ENCODE measurements at places on chromosomes 13 and 19. TPM values are rescaled to one million over a fixed set of nuclear protein-coding genes. Genes with fewer than 3 reads are reported as not detected.

Gene FLT1
- total RNA-seq: 74.6 TPM

Gene NOTCH3
- total RNA-seq: 0.34 TPM

Gene SYNE4
- not detected for total RNA-seq

Gene ADGRE1
- total RNA-seq: not detected

Gene CASP14
- not detected for total RNA-seq

Gene FCAR
- not detected for total RNA-seq

Gene CACNA1A
- 0.20 TPM for total RNA-seq

Gene ZNF582
- 1.3 TPM for total RNA-seq

Gene TSSK6
- total RNA-seq: 0.10 TPM

Gene DCT
- total RNA-seq: not detected

Gene OR4F17
- not detected for total RNA-seq

Gene CYP4F3
- not detected for total RNA-seq

Gene CFAP97D2
- total RNA-seq: 0.10 TPM

Gene C19orf18
- 0.13 TPM for total RNA-seq

Gene DIRAS1
- total RNA-seq: 0.39 TPM

Gene TEX26
- total RNA-seq: not detected

Gene FGF22
- not detected for total RNA-seq

Gene CEACAM5
- not detected for total RNA-seq

Gene CD22
- 0.15 TPM for total RNA-seq

Gene COX7A1
- total RNA-seq: 20.4 TPM

Gene ZNF440
- 5.1 TPM for total RNA-seq

Gene DIS3
- 33.0 TPM for total RNA-seq

Gene CLDND2
- not detected for total RNA-seq

Gene COL5A3
- 0.05 TPM for total RNA-seq

Gene CYSLTR2
- not detected for total RNA-seq

Gene ELSPBP1
- total RNA-seq: not detected

Gene SIGLEC8
- not detected for total RNA-seq

Gene APOC4
- total RNA-seq: not detected

Gene IGLON5
- total RNA-seq: not detected

Gene ZSWIM4
- 6.9 TPM for total RNA-seq

Gene IRGC
- not detected for total RNA-seq

Gene PRX
- total RNA-seq: 0.73 TPM

Gene RFPL4AL1
- total RNA-seq: not detected

Gene RASIP1
- total RNA-seq: 196 TPM

Gene SIGLEC9
- not detected for total RNA-seq

Gene POU4F1
- total RNA-seq: not detected

Gene NDUFA3
- 25.6 TPM for total RNA-seq

Gene ICAM1
- 130 TPM for total RNA-seq

Gene C13orf42
- total RNA-seq: not detected

Gene SLC6A16
- total RNA-seq: 0.07 TPM

Gene CDX2
- total RNA-seq: not detected

Gene RSPH6A
- not detected for total RNA-seq

Gene FAM216B
- total RNA-seq: not detected

Gene CCDC169
- total RNA-seq: 0.79 TPM

Gene TMC4
- not detected for total RNA-seq

Gene APOC1
- not detected for total RNA-seq

Gene CGB3
- total RNA-seq: not detected

Gene LILRB5
- not detected for total RNA-seq

Gene GPR32
- not detected for total RNA-seq

Gene KIR2DL1
- total RNA-seq: not detected

Data from mammary microvascular endothelial cell (primary cell).